ENCODE measurements at places on chromosomes 4 and X. TPM values are rescaled to one million over a fixed set of nuclear protein-coding genes. Genes with fewer than 3 reads are reported as not detected.

Gene PWWP3B
- total RNA-seq = not detected

DNA sequence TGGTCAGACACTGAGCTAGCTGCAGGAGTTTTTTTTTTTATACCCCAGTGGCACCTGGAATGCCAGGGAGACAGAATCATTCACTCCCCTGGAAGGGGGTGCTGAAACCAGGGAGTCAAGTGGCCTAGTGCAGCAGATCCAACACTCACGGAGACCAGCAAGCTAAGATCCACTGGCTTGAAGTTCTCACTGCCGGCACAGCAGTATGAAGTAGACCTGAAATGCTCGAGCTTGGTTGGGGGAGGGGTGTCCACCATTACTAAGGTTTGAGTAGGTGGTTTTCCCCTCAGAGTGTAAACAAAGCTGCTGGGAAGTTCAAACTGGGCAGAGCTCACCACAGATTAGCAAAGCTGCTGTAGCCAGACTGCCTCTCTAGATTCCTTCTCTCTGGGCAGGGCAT, 537.9 kb upstream of the LCORL start:
- no peak for DNase-seq
- H3K4me1 ChIP-seq = no peaks in the 10 kb centered on the region
- H3K27me3 ChIP-seq = no peaks in the 10 kb centered on the region

DNA sequence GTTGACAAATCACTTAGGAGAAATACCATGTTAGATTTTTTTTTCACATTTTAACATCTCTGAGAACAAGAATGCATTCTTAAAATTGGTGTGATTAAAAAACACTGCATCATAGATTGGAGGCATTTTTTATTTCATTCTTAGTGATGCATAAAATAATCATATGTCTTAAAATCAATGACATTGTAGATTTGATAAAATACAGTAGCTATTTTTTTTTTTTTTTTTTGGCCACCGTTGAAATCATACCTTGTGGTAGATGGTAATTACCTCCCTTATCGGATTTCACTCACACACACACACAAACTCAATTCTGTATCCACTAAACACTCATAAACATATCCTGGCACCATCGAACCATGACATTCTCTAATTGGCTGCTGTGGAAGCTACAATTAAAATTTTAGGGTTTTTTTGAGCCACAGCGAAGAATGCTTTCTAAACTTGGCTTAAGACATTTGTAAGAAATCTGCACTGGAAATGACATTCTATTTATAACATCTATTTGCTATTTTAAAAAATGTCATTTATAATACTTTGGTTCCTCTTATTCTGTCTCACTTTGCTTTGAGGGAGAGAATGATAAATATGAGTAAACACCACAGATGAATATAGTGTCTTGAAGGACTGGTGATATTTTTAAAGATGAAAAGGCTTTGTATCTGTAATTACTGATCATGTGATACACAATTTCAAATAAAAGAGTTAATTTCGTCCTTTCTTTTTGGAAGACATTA, 60.1 kb downstream of the CCSER1 start:
- H3K27ac ChIP-seq = no peak overlapping the region
- H3K36me3 ChIP-seq = no peaks in the 10 kb centered on the region
- DNase-seq = no peak
- no peak overlapping the region for H3K4me3 ChIP-seq

- no peaks in the 10 kb centered on the region for H3K36me3 ChIP-seq
- H3K27me3 ChIP-seq = no peaks in the 10 kb centered on the region
- no peaks in the 10 kb centered on the region for H3K4me1 ChIP-seq
- H3K27ac ChIP-seq = no peak overlapping the region
- H3K4me3 ChIP-seq = no peak overlapping the region
Observed at GRCh38 chr4:132395561-132395960, 753.5 kb upstream of the PCDH10 start.

Gene PFKFB1
- total RNA-seq = 0.25 TPM

GRCh38 chr4:118703118-118703517, 17.9 kb downstream of the METTL14 start:
- no peaks in the 10 kb centered on the region for H3K27me3 ChIP-seq
- H3K36me3 ChIP-seq = peaks cover 60% of the 10 kb centered on the region
- DNase-seq = no peak
- H3K27ac ChIP-seq = no peak overlapping the region
- H3K4me1 ChIP-seq = no peaks in the 10 kb centered on the region
- no peak overlapping the region for H3K4me3 ChIP-seq

DNA sequence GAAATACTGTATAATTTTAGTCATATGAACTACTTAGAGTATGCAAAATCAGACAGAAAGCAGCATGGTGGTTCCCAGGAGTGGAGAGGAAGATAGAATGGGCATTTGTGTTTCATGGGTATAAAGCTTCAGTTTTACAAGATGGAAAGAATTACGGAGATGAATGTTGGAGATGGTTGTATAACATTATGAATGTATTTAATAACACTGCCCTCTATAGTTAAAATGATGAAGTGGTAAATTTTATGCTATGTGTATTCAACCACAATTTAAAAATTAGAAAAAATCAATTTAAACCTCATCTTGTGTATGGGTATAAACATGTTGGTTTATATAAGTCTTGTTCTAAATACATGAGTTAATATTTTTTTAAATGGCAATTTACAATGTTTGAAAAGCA, 521.1 kb downstream of the FSTL5 start:
- no peak overlapping the region for H3K27ac ChIP-seq
- no peaks in the 10 kb centered on the region for H3K36me3 ChIP-seq
- no peak for DNase-seq
- no peaks in the 10 kb centered on the region for H3K4me1 ChIP-seq
- H3K27me3 ChIP-seq = no peaks in the 10 kb centered on the region

- no peaks in the 10 kb centered on the region for H3K36me3 ChIP-seq
- DNase-seq = no peak
- H3K27me3 ChIP-seq = no peaks in the 10 kb centered on the region
- no peak overlapping the region for H3K4me3 ChIP-seq
- no peak overlapping the region for H3K27ac ChIP-seq
Observed at GRCh38 chrX:94053575-94053974, 379.6 kb downstream of the FAM133A start.
